ENCODE measurements at places on chromosomes 1 and 21. TPM values are rescaled to one million over a fixed set of nuclear protein-coding genes. Genes with fewer than 3 reads are reported as not detected.
A peak's percentile ranks its signal among the peaks of the same experiment; 100 is the strongest.

The VAV3 gene
- total RNA-seq, result 9.6 TPM

The HSD3B2 gene
- total RNA-seq, result not detected

- no peak for DNase-seq
Measured at GRCh38 chr1:192604979-192605620, 29.5 kb downstream of the RGS1 start.

- no peak for DNase-seq
Measured at GRCh38 chr1:45403298-45403697, 63.1 kb upstream of the MUTYH start.

- DNase-seq, result no peak
Measured at GRCh38 chr1:16014509-16015482, 3.0 kb downstream of the HSPB7 start.

DNA sequence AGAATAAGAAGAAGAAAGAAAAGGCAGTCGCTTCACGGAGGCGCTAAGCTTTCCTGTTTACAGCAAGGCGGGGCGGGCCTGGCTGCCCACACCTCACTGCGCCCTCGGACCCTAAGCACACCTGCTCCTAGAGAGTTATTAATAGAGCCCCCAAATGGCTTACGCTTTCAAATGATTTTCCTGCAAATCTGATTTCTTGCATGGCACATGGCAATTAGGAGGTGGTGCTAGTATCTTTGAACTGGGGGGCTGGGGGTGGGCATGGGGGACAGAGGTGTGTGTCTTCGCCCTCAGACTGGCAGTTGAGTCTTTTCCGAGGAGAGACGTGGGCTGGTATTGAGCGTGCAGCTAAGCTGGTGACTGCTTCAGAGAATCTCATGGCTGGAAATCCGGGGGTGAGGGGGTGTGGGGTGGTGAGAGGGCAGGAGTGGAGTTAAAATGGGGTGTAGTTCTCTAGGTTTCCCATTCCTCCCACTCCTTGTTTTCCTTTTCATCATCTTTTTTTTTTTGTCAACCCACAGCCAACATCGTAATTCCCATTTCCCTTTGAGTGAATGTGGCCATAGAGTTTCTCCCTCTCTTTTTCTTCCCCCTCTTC, 1.3 kb downstream of the S1PR1 start:
- DNase-seq, result peak; percentile 66

- no peak for DNase-seq
Measured at GRCh38 chr1:157101149-157101548, 1.5 kb upstream of the ETV3L start.

DNA sequence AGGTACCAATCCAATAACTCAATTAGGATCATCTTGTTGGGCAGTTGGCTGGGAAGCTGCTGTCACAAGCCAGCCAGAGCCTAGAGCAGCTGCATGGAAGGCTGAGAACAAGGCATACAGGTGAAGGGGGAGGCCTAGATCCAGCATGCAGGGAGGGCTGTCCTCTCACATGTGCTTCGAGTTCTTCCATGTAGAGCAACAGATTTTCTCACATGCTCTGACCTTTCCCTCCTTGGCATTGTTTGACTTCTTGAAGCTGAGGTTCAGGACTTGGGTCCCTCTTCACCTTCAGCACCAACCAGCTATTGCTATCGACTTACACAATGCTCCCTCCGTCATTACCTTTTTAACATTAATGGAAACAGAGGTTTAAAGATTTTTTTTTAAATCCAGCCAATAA, 257.7 kb downstream of the ATG4C start:
- DNase-seq, result no peak

GRCh38 chr1:46961066-46961758, 19.9 kb upstream of the CYP4A11 start:
- DNase-seq, result no peak

GRCh38 chr1:211135342-211135950, 1.5 kb upstream of the KCNH1 start:
- DNase-seq, result no peak

DNA sequence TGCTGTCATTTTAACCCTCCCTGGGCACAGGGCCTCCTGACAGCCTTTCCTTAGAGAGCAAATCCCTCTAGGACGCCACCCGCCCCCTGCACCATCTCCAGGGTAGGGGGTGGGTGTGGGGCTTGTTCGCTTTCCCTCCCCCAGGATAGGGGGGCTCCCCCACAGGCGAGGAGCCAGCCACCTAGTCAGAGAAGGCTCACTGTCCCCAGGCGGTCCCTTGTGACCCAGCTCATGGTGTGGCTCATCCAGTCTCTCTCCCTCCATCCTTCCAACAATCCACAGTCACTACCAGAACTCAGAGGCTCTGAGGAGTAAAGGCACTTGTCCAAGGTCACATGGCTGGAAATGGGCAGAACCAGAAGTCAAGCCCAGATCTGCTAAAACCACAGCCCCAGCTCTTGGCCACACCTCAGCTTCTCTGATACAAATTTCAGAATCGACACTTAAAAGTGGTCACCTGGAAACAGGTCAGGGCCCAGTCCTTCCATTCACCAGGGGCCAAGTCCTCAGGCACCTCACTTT, 89.8 kb downstream of the MRPL37 start:
- DNase-seq, result no peak

DNA sequence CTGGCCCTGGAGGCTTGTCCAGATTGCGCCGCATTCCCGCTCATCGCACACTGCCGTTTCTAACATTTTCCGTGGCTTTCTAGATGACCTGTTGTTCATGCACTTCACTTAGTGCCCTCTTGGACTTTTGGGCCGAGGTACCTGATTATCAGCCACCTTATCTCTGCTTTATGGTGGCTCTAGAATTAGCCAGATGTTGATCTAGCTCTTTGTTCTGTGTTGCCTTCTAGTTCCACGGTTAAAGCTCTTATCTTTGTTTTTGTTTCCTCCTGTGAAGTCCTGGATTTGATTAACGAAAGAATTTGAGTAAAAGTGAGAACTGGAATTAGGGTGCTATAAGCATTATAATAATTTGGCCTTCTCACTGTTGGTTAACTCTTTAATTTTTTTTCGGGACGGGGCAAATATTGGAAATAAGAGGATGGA, 945 bp downstream of the RNPEP start:
- no peak for DNase-seq
